ENCODE measurements at places on chromosomes 12 and 14.
A peak's percentile ranks its signal among the peaks of the same experiment; 100 is the strongest.

DNA sequence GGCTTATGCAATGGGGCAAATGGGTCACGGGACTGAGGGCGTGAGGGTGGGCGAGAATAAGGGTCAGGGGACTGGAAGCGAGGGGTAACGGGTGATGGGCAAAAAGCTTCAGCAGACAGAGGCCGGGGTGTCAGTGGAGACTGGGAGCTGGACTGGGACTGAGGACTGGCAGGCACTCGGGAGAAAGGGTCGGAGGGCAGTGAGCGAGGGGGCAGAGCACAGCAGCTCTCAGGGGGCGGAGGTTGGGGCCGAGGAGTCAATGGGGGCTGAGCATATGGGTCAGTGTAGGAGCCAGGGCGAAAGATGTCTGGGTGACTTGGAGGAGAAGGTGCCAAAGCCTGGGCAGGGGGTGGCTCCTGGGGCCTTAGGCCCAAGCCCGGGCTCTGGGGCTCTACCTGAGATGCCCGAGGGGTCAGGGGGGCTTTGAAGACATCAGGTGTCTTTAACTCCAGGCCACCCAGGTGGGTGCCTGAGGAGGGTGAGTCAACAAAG is 20.2 kb downstream of the KMT2D start:
- no peak for DNase-seq

DNA sequence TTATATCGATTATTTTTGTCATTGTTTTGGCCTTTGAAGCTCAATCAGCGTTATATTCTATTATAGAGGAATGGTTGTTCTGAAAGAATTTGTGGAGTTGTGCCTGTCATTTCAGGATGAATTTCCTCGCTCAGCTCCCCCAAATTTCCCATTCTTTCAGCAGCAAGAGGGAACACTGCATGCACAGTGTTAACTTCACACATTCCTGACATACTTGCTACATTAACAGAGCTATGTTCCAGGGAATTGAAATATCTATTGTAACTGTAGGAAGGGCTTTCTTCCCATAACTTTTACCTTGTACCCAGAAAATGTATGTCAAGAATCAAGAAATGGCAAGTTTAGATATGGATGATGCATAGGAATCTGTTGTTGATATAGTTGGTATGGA is 379.0 kb downstream of the LRIG3 start:
- DNase-seq, result no peak

DNA sequence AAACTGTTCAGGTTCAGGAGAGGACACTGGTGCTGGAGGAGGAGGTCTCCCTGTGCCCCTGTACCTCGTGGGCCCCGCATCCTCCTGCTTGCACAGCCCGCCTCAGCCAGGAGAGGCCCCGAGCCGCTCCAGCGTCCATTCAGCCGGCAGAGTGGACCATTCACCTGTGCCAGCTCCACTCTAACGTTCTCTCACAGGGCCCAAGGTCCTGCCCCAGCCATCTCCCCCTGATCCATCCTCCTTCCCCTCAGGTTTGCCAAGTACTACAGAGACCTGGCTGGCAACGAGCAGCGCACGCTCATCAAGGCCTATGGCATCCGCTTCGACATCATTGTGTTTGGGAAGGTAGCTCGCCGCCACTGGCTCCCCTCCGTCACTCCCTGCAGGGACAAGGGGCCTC is 22.2 kb downstream of the P2RX4 start:
- DNase-seq, result no peak

DNA sequence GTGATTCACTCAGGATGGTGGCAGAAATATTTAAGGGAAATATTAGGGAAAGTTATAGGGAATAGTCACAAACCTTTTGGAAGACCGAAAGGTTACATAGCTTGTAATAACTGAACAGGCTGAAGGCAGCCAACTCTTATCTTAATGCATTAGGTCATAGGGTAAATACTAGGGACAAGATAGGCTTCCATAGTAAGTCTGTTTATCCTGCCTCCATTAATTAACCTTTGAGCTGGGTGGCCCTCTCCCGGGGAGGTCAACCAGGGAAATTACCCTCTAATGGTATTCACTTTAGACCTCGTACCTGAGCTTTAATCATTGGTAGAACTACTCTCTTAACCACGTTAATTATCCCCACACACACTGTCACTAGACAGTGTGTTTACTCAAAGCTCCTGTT is 981.8 kb downstream of the SLC16A7 start:
- no peak for DNase-seq

DNA sequence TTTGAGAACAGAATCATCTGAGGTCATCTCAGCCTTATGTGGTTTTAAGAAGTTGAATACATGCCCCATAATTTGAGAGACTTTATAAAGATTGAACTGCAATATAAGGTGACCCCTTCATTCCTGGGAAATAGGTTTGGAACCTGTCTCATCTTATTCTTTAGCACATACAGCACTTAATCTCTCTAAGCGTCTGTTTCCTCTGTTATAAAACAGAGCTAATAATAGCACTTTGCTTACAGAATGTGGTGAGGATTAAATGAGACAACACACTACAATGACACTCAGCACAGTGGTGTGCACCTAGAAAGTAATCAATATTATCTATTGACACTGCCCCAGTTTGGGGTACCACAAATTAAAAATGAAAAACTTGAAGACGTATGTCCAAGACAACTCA is 102.1 kb downstream of the DUSP6 start:
- no peak for DNase-seq

GRCh38 chr14:71362920-71363584 is 455.8 kb downstream of the PCNX1 start:
- no peak for DNase-seq

- DNase-seq, result no peak
Measured at GRCh38 chr12:122387887-122388286, 34.6 kb downstream of the CLIP1 start.

DNA sequence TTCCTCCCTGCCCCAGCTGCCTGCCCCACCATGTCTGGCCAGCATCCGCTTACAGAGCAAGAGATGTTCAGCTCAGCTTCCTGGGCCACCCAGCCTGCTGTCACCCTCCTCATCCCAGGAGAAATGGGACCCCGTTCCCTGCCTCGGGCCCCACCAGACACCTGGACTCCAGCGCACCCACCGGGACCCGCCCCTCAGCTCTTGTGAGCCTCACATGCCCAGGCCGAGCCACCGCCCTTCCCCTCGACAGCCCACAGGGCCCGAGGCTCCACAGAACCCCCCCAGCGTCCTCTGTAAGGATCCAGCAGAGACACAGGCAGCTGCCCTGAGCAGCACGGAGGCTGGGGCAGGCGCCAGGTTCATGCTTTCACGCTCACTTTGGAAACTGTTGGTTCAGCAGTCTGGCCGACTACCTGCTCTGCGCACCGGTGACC is 18.4 kb upstream of the C14orf180 start:
- DNase-seq, result no peak

- DNase-seq, result no peak
Measured at GRCh38 chr14:55399852-55400251, 11.8 kb downstream of the ATG14 start.

DNA sequence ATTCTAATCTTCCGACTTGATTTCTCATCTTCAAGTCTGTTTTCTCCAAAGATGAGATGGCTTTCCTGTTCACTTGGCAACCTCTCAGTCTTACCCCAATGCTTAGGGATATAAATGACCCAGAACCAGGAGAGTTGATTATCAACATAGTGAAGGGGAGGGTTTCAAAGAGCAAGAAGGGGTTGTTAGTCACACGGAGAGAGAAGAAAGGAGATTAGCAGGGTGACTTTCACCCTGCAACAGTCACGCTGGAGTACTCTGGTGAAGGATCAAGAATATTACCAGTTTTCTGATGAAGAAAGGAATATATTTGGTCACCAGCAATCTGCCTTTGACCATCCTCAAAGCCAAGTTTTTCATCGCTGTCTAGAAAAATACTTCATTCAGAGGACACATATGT is at the start of gene TMEM52B:
TSS of gene TMEM52B (plus strand) at position 212 of the 400 bp plus-strand sequence. CDS start 543 bp downstream, outside the sequence.
- no peak for DNase-seq

DNA sequence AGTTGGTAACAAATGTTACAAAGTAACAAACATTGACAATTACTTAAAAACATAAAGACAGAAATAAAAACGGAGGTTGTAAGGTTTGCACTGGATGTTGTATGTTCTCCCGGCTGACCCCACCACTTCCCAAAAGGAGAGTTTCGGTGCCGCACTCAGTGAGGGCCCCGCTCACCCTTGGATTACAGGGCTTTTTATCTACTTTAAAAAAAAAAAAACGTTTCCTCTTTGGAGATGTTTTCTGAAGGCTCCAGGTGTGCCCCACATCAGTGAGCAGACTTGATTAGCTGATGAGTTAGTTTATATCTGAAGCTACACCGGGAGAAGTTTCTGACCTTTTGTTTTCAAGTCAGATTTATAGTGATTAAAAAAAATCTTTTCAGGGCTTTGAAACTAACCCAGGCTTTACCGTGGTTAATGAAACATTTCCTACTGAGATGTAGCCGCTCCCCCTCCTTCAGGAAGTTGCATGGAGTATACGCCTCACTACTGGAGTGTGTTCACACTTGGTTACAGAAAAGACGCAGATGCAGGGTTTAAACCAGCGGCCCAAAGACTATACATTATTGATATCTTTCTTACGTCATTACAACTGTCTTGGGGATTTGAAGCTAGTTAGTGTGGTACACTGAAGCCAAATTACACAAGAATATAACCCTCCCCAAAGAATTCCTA is 38.0 kb upstream of the BCL7A start:
- no peak for DNase-seq

DNA sequence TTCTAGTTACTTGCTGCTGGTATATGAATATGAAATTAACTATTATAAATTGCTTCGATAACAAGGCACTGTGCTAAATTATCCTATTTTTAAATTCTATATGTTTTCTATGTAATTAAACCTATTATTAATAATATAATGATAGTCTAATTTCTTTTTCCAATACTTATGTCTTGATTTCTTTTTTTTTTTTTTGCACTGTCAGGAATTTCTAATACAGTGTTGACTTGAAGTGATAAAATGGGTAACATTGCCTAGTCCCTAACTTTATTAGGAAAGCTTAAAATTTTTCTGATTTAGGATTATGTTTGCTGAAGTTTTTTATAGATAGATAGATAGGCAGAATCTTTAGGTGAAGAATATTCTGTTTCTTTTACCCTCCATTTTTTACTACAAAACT is 13.6 kb upstream of the DHRS7 start:
- no peak for DNase-seq

DNA sequence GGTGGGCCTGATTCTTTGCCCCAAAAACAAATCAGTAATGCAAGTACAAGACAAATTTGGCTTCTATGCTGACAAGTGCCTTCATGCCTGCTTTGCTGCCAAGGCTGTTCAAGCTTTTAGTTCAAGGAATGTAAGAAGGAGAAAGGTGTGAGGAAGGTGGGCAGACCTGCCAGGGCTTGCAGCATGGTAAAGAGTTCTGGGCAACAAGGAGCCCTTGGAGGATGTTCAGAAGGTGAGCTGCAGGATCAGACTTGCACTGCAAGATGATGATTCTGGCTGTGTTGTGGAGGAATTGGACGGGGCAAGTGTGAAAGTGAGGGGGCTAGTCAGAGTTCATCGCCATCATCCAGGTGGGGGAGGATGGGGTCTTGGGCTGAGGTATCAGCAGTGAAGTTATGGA is 167.9 kb downstream of the NUAK1 start:
- DNase-seq, result no peak

GRCh38 chr12:96578526-96579125 is 89.2 kb downstream of the CFAP54 start:
- no peak for DNase-seq

GRCh38 chr14:96410119-96410518 is 18.2 kb downstream of the AK7 start:
- DNase-seq, result no peak

DNA sequence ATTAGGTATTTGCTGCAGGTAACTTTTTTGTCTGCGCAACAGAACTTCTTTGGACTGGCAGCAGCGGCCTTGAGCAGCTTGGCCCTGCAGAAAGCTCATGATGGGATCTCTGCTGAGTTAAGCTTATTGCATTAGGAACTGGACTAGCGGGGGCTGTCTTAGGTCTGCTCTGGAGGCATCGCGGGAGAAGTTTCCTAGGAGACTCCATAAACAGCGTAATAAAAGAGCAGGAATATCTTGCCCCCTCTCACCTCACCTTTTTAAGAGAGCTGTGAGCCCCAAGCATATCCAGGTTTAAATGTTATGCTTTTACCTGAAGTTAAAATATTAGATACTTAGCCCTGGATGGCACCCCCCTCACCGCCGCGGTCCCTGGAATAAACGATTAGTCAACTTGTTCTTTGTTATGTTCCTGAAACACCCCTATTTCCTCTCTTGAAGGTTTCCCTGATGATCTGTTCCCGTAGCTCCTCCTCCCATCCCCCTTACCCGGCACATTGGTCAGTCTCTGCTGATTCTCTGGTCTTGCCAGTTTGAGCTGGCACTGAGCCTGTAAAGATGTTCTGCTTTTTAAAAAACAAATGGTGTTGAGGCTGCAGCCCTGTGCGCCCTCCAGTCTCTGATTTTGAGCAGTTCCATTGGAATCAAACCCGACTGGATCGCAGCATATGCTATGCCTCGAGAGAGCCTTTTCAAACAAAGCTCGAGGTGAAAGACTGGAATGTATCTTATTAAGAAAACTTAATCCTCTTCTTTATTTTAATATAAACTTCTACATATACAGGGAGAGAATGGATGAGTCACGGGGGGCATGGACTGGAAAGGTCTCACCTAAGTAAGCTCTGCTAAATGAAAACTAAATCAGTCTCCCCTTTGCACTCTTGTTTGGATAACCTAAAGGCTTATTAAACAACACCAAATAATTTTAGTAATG is 1.9 kb downstream of the MLXIP start:
- DNase-seq, result peak; percentile 23

DNA sequence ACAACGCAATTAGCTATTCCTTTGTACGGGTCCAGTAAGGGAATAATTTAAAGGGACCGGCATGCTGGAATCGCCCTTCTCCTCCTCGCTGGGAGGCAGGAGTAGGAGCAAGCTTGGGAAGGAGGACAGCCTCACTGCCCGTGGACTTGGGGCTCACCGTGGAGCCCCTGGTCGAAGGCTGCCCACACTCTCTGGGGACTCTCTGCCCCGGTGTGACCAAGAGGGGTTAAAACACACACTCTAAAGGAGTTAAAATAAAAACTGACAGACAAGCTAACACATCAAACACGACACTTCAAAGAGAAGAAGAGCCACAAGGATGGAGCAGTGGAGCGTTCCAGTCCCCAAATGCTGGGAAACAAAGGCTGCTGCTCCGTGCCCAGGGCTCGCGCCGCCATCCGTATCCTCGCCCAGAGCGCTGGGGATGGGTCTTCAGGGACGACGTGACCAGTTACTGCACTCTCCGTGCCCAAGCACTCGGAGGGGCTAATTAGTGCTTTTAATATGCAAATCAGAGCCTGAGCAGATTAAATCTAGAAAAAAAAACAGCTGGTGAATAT is 123.3 kb downstream of the PAPOLA start:
- no peak for DNase-seq

DNA sequence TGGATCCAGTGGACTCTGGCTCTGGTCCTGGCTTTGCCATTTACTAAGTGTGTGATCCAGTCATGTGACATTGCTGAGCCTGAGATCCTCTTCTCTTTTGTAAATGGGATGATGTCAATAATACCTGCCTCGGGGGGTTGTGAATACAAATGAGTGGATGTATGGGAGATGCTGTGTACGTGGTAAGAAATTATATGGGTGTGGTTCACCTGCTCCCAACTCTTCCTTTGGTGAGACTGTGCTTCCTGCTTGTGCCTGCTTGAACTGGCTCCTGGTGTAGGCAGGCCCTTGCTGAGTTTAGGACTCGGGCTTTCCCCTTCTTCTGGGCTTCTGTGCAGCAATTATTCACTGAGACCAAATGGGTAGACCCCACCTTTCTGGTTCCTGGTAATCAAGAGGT is 189.5 kb upstream of the FRMD6 start:
- no peak for DNase-seq
